Liver (tissue), 10 donors: ENCODE measurements at places on chromosomes 16 and 17. TPM values are rescaled to one million over a fixed set of nuclear protein-coding genes. Genes with fewer than 3 reads are reported as not detected.

Gene PHF23
- 14.6 TPM for total RNA-seq

DNA sequence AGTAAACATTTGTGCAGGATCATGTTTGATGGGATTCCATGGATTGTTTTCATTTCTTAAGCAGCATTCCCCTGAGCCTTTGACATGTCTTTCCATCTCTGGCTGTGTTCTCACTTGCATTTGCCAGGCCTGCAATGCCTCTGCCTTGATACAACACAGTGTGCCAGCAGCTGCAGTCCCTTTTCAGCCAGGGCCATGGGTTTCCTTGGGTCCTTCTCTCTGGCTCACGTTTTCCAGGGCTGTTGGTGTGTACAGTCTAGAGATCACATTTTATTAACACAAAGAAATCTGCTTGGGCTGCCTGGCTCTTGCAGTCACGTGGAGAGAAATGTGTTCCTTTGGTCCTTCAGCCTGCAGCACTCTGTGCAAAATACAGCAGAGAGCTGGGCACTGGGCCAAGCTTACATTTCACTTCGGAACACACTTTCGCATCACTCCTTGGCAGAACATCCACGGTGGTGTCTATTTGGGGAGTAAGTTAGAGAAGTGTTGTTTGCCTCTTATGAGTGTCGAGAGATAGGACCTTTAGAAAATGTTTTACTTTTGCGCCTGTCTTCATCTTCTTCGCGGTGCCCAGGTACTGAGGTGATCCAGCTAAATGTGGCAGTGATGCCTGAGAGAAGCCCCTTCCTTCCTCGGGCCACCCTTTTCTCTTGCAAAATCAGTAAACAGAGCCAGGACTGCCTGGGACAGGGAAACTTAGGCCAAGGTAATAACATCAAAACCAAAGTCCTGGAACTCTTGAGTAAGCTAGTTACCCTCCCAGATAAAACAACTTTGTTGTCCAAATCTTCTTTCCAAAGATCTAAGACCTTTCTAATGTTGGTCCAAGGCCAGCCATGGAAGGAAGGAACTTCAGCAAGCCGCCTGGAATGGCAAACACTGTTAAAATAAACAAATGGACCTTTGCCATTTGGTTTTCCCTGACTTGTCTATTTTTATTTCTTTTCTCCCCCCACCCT lies 20.9 kb downstream of the HLF start:
- DNase-seq: peak; percentile 56
- no peaks in the 10 kb centered on the region for H3K27me3 ChIP-seq
- H3K4me3 ChIP-seq: peak overlapping the region; percentile 34
- H3K4me1 ChIP-seq: peaks cover 17% of the 10 kb centered on the region
- peaks cover 2% of the 10 kb centered on the region for H3K36me3 ChIP-seq
- peak overlapping the region; percentile 96 for H3K27ac ChIP-seq

DNA sequence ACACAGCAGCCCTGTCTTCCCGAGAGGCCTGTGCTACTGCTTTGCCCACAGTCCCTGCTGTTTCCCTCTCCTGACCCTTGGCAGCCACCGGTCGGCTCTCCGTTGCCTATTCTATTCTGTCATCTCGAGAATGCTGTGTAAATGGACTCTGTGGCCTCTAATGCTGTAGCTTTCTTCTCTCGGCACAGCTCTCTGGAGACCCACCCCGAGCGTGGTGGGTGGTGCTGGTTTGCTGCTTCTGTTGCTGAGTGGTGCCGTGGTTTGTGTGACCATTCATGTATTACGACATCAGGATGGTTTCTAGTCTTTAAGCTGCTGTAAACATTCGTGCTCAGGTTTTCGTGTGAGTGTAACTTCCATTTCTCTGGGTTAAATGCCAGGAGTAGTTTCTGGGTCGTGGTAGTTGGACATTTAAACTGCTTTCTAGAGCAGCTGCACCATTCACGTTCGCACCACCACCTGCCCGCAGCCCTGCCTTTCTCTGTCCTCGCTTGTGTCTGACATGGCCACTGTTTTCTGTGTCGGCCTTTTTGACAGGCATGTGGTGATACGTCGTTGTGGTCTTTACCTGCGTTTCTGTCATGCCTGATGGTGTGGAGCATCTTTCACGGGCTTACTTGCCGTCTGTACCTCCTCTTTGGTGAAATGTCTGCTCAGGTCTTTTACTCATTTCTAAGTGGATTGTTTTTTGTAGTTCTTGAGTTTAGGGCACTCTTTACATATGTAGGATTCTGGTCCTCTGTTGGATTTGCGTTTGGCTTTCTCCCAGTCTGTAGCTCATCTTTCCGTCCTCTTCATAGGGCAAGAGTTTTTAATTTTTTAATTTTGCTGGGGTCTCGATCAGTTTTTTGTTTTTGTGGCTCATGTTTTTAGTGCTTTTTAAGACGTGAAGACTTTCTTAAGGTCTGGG lies 47.7 kb upstream of the ZNF750 start:
- H3K27ac ChIP-seq: no peak overlapping the region
- H3K4me1 ChIP-seq: peaks cover 7% of the 10 kb centered on the region
- no peaks in the 10 kb centered on the region for H3K27me3 ChIP-seq
- no peaks in the 10 kb centered on the region for H3K36me3 ChIP-seq

DNA sequence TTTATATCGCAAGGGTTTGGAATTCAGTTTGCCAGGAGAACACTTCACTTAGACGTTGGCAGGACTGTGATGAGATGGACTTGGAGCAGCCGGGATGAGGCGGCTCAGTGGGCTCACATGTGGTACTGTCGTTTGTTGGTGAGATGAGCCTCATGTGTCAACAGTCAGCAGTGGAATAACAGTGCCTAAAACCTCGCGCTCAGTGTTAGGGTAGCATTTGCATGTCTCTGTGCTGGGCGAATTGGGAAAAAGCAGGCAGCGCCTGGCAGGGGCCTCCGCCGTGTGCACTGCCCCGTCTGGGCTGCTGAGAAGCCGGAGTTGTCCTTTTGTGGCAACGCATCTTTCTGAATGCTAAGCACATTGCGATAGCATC lies 49.7 kb downstream of the CRISPLD2 start:
- DNase-seq: no peak
- H3K4me3 ChIP-seq: no peak overlapping the region
- H3K27me3 ChIP-seq: no peaks in the 10 kb centered on the region
- no peak overlapping the region for H3K27ac ChIP-seq
- H3K36me3 ChIP-seq: no peaks in the 10 kb centered on the region
- peaks cover 5% of the 10 kb centered on the region for H3K4me1 ChIP-seq

GRCh38 chr17:61388561-61389356 lies 10.9 kb upstream of the TBX2 start:
- H3K27ac ChIP-seq: no peak overlapping the region
- peaks cover 2% of the 10 kb centered on the region for H3K27me3 ChIP-seq
- DNase-seq: no peak
- H3K4me3 ChIP-seq: no peak overlapping the region

DNA sequence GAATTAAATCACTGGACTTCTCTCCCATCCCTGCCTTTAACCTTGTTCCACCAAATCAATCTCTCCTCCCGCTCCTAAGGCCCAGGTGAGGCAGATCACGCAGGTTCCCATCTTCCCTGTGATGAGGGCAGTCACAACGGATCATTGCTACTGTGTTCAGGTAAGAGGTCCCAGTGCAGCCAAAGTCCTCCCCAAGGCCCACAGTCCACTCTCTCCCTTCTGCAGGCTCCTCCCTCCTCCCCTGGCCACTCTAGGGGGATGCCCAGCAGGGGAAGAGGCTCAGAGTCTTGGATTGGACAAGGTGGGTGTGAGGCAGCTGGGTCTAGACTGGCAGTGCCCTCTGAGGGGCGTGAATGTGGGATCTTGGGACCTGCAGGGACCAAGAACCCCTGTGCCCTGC lies 2.6 kb upstream of the ADGRG3 start:
- H3K27me3 ChIP-seq: no peaks in the 10 kb centered on the region
- DNase-seq: no peak
- H3K36me3 ChIP-seq: no peaks in the 10 kb centered on the region

DNA sequence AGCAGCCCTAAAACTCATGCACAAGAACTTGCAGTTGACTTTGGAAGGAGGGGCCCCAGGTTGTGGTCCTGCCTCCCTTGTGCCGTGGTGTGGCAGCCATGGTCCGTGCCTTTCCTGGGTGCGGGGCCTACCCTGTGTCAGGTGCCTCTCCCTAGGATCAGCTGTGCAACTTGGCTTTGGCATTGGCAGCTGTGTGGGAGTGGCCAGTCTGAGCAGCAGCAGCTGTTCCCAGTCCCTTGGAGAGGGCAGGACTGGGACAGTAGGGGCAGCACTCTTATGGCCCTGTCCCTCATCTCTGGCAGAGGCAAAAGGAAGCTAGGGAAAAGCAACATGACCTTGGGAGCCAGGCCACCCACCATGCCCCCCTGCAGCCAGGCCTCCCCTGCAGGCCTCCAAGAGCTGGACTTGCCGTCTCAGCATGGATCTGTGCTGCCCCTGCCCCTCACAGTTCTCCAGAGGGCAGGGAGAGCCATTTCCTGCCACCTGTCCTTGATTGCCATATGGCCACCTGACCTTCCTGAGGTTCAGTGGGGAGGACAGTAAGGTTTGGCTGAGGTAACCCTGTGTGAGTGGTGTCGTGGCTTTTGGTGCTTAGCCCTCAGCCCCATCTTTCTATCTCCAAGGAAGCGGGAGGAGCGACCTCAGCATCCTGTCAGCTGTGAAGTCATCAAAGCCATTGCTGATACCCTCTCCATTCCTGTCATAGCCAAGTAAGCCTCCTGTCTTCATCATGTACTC lies 15.5 kb upstream of the NFATC3 start:
- peaks cover 10% of the 10 kb centered on the region for H3K36me3 ChIP-seq
- no peak for DNase-seq
- no peak overlapping the region for H3K4me3 ChIP-seq
- no peak overlapping the region for H3K27ac ChIP-seq
